Osteocyte (in vitro differentiated cells): ENCODE measurements at places on chromosomes 3 and 15. TPM values are rescaled to one million over a fixed set of nuclear protein-coding genes. Genes with fewer than 3 reads are reported as not detected.

GRCh38 chr3:135237371-135238143, 442.5 kb downstream of the EPHB1 start:
- H3K36me3 ChIP-seq, result no peaks in the 10 kb centered on the region
- H3K27me3 ChIP-seq, result no peaks in the 10 kb centered on the region
- H3K27ac ChIP-seq, result no peak overlapping the region
- no peak overlapping the region for H3K4me3 ChIP-seq
- DNase-seq, result peak; percentile 44
- no peaks in the 10 kb centered on the region for H3K4me1 ChIP-seq

DNA sequence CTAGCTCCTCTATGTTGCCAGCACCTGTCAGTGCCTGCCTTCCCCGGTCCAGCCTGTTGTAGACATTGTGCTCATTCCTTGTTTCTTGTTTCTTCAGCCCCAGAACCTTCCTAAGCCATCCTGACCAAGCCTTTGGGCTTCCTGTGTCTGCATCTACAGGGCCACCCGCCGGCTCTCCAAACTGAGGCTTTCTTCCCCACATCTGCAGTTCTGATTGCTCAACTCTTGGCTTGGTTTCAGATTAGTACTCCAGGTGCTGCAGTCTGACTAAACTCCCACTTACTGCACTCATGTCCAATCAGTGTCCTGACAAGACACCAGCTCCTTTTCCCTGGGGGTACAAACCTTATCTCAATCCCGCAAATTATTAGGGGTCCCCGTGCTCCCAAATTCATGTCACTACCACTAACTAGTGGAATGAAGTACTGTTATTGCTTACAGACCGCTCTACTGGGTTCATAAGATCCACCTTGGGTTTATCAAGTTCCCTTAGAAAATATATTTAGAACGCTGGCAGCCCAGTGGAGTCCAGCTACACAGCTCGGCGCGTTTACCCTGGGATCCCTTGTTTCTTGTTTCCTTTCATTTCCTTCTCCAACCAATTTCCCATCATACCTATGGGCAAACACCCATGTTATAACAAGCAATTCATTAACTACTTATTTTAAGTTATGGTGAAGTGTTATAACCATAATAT, 114.2 kb upstream of the TJP1 start:
- no peak for DNase-seq
- no peaks in the 10 kb centered on the region for H3K27me3 ChIP-seq
- H3K4me3 ChIP-seq, result no peak overlapping the region
- H3K27ac ChIP-seq, result no peak overlapping the region

DNA sequence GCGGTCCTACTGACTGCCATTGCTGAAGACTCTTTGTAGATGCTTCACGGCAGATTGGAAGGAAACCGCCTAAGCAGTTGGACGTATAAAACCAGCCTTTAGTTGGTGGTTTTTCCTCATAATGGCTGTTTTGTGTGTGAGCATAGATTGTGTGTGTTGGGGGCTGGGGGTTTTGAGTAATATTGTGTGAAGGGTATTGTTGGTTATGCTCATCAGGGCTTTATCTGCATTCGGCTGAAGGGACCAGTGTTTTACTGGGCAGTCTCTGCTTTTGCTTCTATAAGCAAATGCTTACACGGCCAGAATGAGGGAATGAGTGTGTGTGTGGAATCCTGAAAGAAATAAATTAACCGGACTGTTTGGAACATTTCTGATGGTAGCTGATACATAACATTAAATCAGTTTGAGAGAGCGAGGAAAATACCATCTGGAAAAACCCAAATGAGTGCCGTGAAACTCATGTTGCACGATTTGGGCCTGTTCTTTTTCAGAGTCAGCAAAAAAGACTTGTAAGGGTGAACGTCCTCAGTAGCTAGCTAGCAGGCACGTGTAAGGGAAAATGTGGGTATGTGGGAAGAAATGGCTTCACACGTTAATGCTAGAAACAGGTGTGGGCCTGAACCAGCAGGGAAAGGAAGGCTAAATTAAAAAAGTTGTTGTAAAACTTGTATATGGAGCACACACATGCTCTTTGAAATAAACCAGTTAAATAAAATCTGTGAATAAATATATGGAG, 1.9 kb downstream of the MITF start:
- peaks cover 34% of the 10 kb centered on the region for H3K4me1 ChIP-seq
- no peaks in the 10 kb centered on the region for H3K36me3 ChIP-seq
- no peak overlapping the region for H3K27ac ChIP-seq

The SEC61A1 gene
- total RNA-seq, result 307 and 310 TPM in 2 replicates

The ROPN1 gene
- total RNA-seq, result not detected in 2 replicates

- H3K27ac ChIP-seq, result no peak overlapping the region
- H3K36me3 ChIP-seq, result no peaks in the 10 kb centered on the region
- DNase-seq, result no peak
These were observed 85.1 kb upstream of the PIAS1 start for GRCh38 chr15:67968966-67969365.

- no peak for DNase-seq
- peak overlapping the region; percentile 30 for H3K4me3 ChIP-seq
- peaks cover 48% of the 10 kb centered on the region for H3K4me1 ChIP-seq
- peaks cover 3% of the 10 kb centered on the region for H3K36me3 ChIP-seq
- peak overlapping the region; percentile 86 for H3K27ac ChIP-seq
These were observed 630.1 kb upstream of the KCNMB2 start for GRCh38 chr3:177906126-177906511.

The ESYT3 gene
- total RNA-seq, result 0.21 and 0.34 TPM in 2 replicates

- no peak for DNase-seq
- no peak overlapping the region for H3K27ac ChIP-seq
- no peaks in the 10 kb centered on the region for H3K27me3 ChIP-seq
- no peak overlapping the region for H3K4me3 ChIP-seq
- H3K36me3 ChIP-seq, result no peaks in the 10 kb centered on the region
These were observed 78.9 kb upstream of the BHLHE40 start for GRCh38 chr3:4900298-4900697.

The RTP1 gene
- not detected in 2 replicates for total RNA-seq

The TARS3 gene
- 15.8 and 16.0 TPM in 2 replicates for total RNA-seq

- DNase-seq, result no peak
- no peaks in the 10 kb centered on the region for H3K27me3 ChIP-seq
- peaks cover 10% of the 10 kb centered on the region for H3K36me3 ChIP-seq
These were observed 19.3 kb upstream of the TTBK2 start for GRCh38 chr15:42939841-42940240.

The CPLX3 gene
- total RNA-seq, result not detected in 2 replicates

DNA sequence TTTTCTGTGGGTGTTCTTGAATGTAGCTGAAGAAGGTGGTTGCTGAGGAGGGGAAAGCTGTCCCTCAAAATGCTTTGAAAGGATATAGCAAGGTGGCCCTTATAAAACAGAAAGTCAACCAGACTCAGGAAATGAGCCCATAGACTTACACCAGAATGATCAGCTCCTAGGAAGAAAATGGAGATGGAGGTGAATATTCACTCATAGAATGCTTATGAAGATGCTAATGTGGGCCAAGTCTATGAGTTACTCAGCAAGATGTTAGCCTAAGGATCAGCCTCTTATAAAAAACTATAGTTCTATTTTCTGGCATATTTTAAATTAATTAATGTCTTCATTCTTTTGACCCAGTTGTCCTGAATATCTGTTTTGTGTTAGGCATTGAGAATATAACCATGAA, 1054.0 kb downstream of the AGBL1 start:
- H3K4me1 ChIP-seq, result no peaks in the 10 kb centered on the region
- no peak for DNase-seq
- no peak overlapping the region for H3K27ac ChIP-seq
- no peak overlapping the region for H3K4me3 ChIP-seq
- H3K27me3 ChIP-seq, result no peaks in the 10 kb centered on the region

The COL8A1 gene
- total RNA-seq, result 3,389 and 3,403 TPM in 2 replicates

DNA sequence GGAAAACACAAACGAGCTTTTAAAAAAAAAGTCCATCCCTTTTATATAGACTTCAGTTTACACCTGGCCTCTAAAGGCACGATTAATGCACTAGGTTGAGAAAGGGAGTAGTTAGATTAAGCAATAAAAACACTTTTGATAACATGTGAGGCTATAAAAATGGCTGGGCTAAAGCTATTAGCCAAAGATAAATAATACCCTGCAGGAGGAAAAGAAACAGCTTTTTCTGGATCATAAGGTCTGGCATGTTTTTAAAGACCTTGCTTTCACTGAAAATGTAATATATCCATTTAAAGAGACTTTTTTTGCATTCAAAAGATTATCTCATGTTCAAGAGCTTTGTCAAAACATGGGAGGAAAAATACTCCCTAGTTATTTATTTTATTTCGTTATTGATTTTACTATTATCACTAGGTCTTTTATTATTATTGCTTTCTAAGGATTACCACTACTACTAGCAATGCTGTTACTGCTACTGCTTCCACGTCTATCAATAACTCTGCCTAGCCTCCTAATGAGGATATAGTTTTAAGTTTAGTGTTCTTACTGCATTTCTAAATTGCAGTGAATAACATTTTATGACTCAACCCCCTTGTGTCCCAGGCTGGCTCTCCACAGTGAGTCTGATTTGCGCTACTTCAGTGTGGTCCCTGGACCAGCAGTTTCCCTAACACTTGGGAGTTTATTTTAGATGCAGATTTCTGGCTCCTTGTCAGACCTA, 93.4 kb downstream of the THRB start:
- H3K36me3 ChIP-seq, result no peaks in the 10 kb centered on the region
- peaks cover 4% of the 10 kb centered on the region for H3K4me1 ChIP-seq
- no peak for DNase-seq
- no peak overlapping the region for H3K27ac ChIP-seq
- H3K27me3 ChIP-seq, result no peaks in the 10 kb centered on the region

DNA sequence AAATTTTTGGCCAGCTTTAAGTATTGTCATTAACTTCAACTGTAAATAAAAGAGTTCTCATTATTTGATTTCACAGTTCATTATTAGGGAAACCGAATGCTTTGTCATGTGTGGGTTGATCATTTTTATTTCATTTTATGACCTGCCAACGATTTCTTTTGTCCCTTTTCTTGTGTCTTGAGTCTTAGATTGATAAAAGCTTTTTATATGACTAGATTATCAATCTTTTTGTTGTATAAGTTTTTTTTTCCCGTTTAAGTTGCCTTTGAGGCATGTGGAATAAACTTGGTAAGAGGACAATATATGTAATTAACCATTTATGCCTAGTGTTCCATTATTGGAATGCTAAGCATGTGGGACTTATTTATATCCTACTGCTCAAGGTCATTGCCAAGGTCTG, 62.8 kb downstream of the ATP2C1 start:
- H3K27me3 ChIP-seq, result no peaks in the 10 kb centered on the region
- peaks cover 8% of the 10 kb centered on the region for H3K4me1 ChIP-seq
- DNase-seq, result no peak
- H3K4me3 ChIP-seq, result no peak overlapping the region
- H3K36me3 ChIP-seq, result peaks cover 39% of the 10 kb centered on the region

GRCh38 chr3:55000953-55001352, 73.1 kb upstream of the LRTM1 start:
- H3K4me3 ChIP-seq, result no peak overlapping the region
- DNase-seq, result no peak

The IL20RB gene
- 0.55 TPM in 1 of 2 replicates, not detected in the other for total RNA-seq

GRCh38 chr15:70507772-70508371, 255.5 kb downstream of the UACA start:
- H3K27ac ChIP-seq, result no peak overlapping the region
- peaks cover 53% of the 10 kb centered on the region for H3K4me1 ChIP-seq
- peaks cover 4% of the 10 kb centered on the region for H3K36me3 ChIP-seq

DNA sequence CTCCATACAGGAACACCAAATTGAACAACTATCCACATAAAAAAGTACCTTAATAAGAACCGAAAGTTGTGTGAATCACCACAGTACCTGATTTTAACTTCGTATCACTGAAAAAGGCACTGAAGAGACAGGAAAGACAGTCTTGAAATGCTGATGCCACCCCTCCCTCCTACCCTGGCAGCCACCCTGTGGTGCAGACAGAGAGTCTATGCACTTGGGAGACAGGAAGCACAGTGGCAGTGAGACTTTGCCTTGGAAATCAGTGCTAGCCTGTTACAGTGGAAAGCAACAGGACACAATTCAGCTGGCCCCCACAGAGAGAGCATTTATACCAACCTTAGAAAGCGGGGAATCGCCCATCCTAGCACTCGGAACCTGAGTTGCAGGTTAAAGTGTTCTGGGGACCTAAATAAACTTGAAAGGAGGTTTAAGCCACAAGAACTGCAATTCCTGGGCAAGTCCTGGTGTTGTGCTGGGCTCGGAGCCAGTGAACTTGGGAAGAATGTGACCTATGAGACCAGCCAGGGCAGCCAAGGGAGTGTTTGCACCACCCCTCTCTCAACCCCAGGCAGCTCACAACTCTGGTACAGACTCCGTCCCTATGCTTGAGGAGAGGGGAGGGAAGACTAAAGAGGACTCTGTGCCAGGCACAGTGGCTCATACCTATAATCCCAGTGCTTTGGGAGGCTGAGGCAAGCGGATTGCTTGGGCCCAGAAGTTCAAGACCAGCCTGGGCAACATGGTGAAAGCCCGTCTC, 240.1 kb downstream of the ISL2 start:
- no peaks in the 10 kb centered on the region for H3K27me3 ChIP-seq
- H3K4me1 ChIP-seq, result peaks cover 42% of the 10 kb centered on the region
- DNase-seq, result no peak

DNA sequence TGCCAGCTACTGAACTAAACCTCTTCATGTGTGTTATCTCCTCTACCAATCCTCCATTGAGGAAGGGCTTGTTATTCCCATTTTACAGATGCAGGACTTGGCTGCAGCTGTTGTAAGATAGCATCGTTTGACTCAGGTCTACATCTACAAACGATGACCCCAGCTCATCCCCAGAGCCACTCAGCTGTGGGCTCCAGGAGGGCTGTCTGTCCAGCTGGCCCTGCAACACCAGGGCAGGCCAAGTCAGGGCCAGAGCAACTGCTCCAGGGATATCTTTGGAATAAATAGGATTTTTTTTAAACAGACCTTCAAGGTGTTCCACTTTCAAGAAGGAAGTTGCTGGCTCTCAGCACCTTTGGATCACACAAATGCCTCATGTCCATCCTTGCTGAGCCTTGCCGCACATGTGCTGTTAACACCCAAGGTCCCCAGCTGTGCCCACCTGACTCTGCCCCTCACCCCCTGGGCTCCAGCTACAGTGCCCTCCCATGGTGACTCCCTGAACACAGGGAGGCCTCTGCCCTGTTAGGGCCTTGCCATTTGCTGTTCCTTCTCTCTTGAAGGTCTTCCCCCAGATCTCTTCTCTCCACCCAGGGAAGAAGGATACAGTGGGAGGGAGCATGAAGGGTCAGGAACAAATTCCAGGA, 31.0 kb downstream of the ALDH1L1 start:
- H3K4me1 ChIP-seq, result no peaks in the 10 kb centered on the region
- H3K27me3 ChIP-seq, result peaks cover 21% of the 10 kb centered on the region
